ENCODE measurements at places on chromosomes 5 and 9.

- H3K4me3 ChIP-seq = no peak overlapping the region
- H3K36me3 ChIP-seq = no peaks in the 10 kb centered on the region
- peak; percentile 57 for DNase-seq
- no peaks in the 10 kb centered on the region for H3K27me3 ChIP-seq
- no peak overlapping the region for H3K27ac ChIP-seq
Measured at GRCh38 chr9:125631391-125632085, 75.5 kb downstream of the MAPKAP1 start.

DNA sequence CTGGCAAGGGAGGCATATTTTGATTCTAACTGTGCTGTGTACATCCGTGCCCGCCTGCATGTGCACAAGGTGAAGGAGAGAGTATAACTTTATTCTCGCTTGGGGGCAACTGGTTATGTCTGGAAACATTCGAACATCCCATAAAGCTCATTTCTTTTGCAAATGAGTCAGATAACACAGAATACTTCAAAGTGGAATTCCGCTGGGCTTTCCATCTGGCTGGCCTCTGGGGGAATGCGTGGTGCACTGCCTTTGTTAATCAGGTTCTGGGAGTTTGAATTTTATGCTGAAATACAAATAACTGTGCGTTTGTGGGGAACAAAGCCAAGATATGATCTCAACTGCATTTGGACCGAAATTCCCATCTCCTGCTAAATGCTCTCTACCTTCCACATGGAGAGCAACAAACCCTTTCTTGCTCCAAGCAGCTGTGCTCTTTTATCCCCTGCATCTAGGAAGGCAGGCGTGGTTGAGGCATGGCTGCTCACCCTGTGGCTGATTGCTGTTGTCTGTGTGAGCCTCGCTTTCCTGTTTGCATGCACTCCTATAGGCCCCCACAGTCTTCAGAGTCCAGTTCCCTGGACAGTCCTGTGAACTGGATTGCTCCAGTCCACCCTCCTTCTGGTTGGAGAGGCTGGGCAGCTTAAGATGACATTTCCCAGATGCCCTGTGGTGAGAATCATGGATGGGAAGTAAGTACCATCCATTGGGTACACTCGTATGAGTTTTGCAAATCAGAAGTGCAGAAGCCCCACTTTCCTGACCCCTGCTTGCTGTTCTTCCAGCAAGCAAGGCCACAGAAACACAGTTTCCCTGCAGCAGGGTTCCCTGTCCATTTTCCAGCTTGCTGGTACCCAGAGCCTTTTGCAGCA is 82.9 kb upstream of the ALDH1B1 start:
- no peak overlapping the region for H3K4me3 ChIP-seq
- DNase-seq = peak; percentile 17
- H3K36me3 ChIP-seq = no peaks in the 10 kb centered on the region
- no peaks in the 10 kb centered on the region for H3K4me1 ChIP-seq

GRCh38 chr5:58016877-58017276 is 443.0 kb downstream of the PLK2 start:
- peaks cover 5% of the 10 kb centered on the region for H3K4me1 ChIP-seq
- no peak overlapping the region for H3K4me3 ChIP-seq
- no peak overlapping the region for H3K27ac ChIP-seq
- no peak for DNase-seq

DNA sequence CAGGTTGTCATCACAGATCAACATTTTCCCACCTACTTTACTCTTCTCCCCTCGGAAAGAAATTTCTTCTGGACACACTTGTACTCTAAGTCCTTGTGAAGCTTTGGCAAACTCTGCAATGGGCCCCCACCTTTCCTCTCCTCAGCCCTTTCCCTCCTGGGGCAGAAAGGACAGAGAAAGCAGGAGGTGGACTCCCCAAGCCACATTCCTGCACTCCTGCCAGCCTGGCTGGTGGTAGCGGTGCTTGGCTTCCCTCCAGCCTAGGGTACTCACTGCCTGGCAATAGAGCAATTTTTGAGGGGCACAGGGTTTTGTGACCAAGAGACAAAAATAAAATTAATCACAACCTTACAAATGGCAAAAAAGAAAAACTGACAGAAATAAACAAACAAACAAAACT is 451.4 kb downstream of the ZSWIM6 start:
- no peak overlapping the region for H3K27ac ChIP-seq
- no peaks in the 10 kb centered on the region for H3K27me3 ChIP-seq
- no peak for DNase-seq

DNA sequence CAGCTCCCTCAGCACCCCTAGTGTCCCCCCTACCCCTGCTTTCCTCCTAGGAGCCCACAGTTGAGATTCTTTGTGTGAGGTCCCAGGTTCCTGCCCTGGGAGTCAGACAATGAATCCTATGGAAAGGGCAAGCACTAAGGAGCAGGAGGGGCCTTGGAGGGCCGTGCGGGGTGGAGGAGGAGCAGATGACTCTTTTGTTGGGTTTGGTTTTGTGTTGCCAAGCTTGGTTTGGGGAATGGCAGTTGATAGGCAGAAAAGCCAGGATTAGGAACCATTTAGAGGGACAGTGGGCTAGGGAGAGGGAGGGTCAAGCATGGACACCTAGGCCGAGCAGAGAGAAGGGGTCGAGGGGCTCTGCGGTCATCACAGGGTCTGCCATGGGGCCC is 61.6 kb upstream of the SPTLC1 start:
- H3K36me3 ChIP-seq = no peaks in the 10 kb centered on the region
- no peak overlapping the region for H3K27ac ChIP-seq
- H3K27me3 ChIP-seq = no peaks in the 10 kb centered on the region
- no peak for DNase-seq

GRCh38 chr9:134127065-134127580 is 8.8 kb upstream of the WDR5 start:
- peaks cover 3% of the 10 kb centered on the region for H3K4me1 ChIP-seq
- H3K36me3 ChIP-seq = no peaks in the 10 kb centered on the region
- peaks cover 16% of the 10 kb centered on the region for H3K27me3 ChIP-seq
- no peak overlapping the region for H3K4me3 ChIP-seq
- no peak for DNase-seq
